ENCODE measurements at places on chromosomes 1 and 21.

DNA sequence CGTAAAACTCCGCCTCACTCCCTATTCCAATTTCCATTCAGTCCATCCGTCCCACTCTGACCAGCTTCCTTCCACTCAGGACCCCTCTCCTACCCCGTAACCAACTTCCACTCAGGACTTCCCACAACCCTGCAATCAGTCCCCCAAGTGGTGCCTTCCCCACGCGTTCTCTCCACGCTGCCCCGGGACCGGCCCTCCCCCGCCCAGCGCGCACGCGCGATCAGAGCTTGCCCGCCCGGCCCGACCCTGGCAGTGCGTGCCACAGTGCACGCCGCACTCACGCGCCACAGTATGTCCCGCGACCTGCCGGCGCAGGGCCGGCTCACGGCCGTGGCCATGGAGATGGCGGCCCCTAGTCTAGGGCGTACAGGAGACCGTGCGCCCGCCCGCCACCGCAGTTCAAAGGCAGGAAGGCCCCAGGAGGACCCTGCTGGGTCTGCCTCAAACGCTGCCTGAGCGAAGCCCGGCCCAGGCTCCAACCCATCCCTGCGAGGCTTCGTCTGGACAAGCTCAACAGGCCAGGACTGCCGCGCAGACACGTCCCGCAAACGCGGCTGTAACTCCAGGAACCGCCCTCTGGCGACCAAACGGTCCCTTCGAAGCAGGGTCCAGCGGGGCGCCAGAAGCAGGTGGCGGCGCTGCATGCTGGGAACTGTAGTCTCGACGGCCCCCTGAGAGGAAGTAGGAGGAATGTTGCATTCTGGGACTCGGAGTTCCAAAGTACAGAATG lies at the start of gene NDC1:
Gene NDC1, minus strand, starts transcription at position 373 of the 730 bp plus-strand sequence. Its CDS starts 35 bp downstream, at position 338.
- peak; percentile 76 for DNase-seq

DNA sequence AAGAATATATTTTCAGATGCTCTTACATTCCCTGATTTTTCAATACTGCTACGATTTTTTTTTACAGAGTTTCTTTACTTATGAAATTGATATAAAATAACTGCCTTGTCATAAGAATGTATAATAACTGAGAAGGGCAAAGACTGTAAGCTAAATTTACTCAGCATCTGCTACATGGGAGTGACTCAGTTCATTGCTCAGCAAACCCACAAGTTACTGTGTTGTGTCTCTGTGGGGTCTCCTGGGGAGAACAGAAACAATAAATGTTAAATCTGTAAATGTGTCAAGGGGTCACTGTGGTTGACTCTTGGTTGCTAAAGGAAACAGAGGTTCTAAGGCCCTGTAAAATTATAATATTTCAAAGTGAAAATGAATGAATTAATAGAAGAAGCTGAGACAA lies 210.3 kb upstream of the CACYBP start:
- DNase-seq: no peak

- DNase-seq: no peak
Observed at GRCh38 chr1:53943090-53943489, 2.4 kb downstream of the IFT25 start.

DNA sequence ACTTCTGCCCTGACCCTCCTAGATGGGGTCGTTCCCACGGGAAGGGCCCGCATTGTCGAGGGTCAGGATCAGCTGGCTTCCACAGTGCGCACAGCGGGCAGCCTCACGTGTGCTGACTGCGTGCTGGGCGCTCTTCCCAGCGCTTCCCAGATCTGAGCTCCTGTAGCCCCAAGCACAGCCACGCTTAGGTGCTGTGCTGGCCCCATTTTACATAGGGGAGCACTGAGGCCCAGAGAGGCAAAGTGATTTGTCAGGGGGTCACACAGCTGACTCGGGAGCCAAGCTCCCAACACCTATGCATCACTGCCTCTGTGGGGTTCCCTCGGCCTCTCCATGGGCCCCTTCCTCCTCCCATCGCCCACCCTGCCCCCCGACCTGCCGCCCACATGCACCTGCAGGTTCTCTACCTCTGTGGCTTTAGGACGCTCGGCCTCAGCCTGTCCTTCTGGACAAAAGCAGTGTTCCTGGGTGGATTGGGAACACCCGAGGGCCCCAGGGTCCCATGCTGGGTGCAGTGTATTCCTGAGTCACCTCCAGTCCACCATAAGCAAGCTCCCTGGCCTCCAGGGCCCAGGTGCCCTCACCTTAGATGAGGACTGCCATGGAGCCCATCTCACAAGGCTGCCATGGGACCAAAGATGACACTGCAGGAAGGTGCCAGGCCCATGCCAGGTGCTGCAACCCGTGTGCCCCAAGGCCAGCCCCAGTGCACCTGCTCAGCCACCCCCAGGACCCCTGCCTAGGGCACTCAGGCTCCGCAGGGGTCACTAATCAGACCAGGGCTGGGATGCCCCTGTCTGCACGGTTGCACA lies 23.3 kb downstream of the TFF3 start:
- DNase-seq: no peak

DNA sequence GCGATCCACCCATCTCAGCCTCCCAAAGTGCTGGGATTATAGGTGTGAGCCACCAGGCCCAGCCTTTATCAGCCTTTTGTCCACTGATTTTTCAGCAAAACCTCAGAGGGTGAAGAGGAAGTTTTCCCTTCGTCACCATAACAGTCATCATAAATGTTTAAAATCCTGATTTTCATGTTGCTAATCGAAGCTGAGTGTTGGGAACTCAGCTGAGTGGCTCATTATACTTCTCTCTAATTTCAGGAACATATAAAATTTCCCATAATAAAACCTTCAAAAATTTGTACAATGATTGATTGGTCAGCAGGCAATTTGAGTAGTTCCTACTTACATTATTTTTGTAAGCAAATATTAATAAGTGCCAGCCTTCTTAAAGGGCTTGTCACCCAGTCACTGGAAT lies 31.8 kb upstream of the IFNGR2 start:
- no peak for DNase-seq

All from stimulated activated CD4-positive, alpha-beta T cell treated with anti-CD3 and anti-CD28 coated beads, TNF-alpha, amount 100 ng/mL, for 24 hours (primary cell).